Tibial nerve (tissue), 4 donors: ENCODE measurements at places on chromosomes 7 and 10.

DNA sequence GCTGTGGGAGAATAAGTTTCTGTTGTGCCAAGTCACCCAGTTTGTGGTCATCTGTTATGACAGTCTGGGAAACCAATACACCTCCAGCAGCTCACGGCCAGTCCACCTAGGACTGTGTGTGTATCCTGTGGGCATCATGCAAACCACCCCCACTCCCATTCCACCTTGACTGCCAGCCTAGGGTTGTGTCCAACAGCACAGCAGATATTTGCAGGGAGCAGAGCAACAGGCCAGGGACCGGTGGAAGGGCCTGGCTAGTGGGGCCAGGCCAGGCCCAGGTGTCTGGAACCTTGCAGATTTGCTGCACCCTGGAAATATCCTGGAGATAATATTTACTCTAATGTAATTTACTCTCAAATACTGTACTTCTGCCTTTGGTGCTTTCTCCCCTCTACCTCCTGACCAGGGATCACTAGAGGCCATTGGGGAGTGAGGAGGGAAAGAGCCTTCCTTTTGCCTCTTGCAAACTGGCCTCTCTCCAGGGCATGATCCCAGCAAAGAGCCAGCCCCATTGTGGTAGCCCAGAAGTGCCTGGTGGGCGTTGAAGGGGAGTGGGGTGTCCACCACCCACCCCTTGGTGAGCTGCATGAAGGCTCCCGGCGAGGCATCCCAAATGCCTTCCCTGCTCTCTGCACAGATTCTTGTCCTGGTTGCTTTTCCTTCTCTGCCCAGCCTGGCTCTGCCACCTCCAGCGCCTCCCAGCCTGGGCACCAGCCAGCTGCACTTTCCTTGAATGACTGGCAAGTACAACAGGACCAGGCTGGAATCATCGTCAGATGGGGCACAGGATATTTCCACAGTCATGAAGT is 15.2 kb upstream of the TPST1 start:
- DNase-seq: no peak

- DNase-seq: no peak
Observed at GRCh38 chr7:47330026-47330425, 251.9 kb downstream of the TNS3 start.

DNA sequence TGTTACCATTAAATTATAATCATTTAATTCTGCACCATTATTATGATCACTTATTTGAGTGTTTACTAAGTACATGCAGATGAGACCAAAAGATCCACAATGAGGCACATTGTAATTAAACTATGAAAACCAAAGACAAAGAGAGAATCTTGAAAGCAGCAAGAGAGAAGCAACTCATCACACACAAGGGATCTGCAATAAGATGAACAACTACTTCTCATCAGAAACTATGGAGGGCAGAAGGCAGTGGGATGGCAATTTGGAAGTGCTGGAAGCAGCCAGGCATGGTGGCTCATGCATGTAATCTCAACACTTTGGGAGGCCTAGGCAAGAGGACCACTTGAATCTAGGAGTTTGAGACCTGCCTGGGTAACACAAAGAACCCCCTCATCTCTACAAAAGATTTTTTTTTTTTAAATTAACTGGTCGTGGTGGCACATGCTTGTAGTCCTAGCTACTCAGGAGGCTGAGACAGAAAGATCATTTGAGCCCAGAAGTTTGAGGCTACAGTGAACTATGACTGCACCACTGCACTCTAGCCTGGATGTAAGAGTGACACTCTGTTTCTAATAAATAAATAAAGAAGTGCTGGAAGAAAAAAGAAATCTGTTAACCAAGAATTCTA is 47.7 kb downstream of the CDK6 start:
- no peak for DNase-seq

DNA sequence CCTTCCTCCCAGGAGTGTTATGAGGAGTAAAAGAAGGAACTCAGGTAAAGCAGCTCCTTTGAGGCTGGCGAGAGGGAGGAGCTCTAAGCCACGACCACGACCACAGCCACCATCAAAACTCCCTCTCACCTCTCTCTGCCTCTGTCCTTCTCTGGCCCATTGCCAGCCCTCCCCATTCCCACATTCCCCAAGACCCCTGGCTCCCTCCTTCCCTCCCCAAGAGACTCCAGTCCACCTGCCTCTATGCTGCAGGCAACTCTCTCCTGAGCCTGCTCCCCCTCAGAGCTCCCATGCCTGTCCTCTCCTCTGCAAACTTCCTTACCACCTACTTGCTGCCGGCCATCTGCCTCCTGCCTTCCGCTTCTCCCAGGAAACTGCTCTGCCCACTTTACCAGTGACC is 9.5 kb downstream of the SLIT1 start:
- no peak for DNase-seq

- no peak for DNase-seq
Observed at GRCh38 chr7:143492799-143493739, 15.4 kb downstream of the TAS2R41 start.

DNA sequence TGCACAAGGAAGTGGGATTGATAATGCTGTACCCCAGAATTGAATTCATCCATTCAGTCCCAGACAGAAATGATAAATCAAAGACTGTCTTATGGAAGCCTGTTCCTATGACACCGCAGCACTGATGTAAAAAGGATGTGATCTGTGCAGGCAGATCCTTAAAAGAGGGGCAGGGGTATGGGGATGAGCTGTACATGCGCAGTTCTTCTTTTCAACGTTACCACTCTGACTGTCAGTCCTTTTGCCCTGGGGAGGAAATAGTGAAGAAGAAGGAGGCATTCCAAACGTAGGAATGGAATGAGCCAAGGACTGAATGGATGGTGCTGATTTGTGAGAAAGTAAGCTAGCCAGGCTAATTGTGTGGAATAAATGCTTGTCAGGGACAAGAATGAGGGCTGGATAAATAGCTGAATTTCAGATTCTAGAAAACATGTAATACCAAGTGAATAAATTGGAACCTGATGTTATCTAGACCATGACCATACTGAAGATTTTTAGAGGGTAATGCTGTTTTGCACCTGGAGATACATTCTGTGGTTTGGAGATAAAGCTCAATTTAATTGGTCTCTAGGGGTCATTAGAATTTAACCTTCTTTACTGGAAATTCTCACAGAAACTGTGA is 509.3 kb downstream of the SORCS3 start:
- DNase-seq: no peak

DNA sequence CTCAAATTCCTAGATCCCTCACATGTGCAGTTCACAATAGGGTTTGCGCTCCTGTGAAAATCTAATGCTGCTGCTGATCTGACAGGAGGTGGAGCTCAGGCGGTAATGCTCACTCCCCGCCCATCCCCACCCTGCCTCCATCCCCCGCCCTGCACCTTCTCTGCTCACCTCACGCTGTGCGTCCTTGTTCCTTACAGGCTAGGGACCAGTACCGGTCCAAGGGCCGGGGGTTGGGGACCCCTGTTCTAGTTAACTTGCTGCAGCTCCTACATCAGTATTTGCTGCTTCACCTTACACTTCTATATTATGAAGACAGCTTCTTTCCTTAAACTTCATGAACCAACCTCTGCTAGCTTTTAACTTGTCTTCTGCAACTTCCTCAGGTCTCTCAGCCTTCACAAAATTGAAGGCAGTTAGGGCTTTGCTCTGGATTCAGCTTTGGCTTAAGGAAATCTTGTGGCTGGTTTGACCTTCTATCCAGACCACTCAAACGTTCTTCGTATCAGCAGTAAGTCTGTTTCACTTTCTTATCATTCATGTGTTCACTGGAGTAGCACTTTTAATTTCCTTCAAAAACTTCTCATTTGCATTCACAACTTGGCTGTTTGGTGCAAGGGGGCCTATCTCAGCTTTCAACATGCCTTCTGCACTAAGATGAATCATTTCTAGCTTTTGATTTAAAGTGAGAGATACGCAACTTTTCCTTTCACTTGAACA is 1.7 kb upstream of the TNKS2 start:
- no peak for DNase-seq

- DNase-seq: no peak
Observed at GRCh38 chr10:62165803-62166202, 102.8 kb downstream of the RTKN2 start.

- DNase-seq: no peak
Observed at GRCh38 chr10:34758447-34758996, 56.6 kb downstream of the PARD3 start.

GRCh38 chr10:127935071-127935561 is 28.2 kb downstream of the PTPRE start:
- no peak for DNase-seq
